ENCODE measurements at places on chromosomes 16 and 17.

- no peak for DNase-seq
These were observed 134.7 kb downstream of the PMP22 start for GRCh38 chr17:15130426-15130825.

DNA sequence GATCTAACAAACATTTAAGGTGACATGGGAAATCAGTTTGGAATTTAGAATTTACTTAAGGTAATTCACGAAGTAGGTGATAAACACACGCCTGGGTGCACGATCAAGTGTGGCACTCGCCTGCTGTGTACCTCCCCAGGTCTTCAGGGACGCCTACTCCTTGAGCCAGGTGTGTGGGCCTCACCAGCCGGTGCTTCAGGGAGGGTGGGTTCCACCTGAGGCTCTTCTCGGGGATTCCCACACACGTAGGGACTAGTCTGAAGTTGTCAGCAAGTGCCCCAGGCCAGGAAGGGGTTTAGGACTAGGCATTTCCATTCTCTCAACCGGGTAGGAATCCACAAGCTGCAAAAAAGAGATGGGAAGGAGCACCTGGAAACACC lies 9.8 kb upstream of the NAT9 start:
- no peak for DNase-seq

GRCh38 chr16:17386229-17386628 lies 84.5 kb downstream of the XYLT1 start:
- DNase-seq, result no peak

DNA sequence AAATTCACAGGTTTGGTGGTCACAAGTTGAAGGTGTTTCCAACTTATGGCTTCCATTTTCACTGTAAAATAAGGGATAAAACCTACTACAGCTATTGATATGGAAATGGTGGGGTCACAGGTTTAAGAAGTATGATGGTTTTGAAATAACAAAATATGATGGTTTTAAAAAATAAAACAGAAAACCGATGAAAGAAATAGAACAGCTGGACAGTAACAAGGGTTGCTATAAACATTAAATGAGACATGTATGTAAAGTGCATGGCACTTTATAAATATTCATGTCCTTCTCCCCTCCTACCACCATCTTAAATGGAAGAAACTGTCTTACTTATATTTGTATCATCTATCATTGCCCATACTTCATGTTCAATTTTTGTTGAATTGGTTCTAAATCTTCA lies 31.3 kb downstream of the ASPA start:
- DNase-seq, result no peak

DNA sequence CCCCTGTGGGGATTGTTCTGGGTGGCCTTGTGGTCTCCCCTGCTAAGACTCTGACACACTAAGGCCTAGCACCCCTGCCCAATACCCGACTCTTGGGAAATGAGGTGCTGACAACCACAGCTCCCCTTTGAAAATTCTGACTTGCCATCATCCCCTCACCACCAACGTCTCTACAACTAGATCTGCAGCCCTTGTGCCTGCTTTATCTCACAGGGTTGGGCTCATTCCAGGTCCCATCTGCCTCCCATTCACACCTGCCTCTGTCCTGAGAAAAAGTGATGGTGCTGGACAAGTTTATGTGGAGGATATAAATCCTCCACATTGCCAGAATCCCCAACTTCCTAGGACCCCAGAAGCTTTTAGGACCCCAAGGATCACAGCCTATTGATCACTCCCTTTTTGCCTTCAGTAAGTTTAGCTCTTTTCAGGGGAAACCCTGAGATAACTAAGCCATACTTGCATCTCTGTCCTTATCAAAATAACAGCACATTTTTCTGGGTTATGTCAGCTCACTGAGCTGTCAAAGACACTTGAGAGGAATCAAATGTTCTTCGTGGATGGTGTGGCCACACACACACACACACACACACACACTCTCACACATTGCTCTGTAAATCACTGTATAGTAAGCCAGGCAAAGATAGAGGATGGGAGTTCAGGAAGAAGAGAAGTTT lies 136.8 kb upstream of the CES5A start:
- no peak for DNase-seq

- no peak for DNase-seq
These were observed 75.5 kb downstream of the RPA1 start for GRCh38 chr17:1905190-1905913.

DNA sequence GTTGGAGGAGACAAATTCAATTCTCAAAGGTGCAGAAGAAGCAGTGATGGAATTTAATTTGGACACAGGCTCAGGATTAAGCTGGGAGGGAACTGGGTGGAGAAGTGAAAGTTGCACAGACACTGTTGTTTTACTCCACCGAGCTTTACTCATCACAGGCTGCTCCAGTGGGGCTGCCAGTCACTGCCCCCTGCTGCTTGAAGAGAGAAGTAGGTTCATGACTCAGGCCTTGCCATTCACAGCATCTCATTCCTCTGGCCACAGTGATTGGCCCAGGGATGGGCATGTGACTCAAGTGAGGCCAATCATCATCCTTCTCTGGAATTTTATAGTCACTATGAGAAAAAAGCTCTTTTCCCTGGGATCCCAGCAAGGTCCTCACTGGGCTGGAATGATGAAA lies 11.8 kb downstream of the GNAO1 start:
- no peak for DNase-seq

DNA sequence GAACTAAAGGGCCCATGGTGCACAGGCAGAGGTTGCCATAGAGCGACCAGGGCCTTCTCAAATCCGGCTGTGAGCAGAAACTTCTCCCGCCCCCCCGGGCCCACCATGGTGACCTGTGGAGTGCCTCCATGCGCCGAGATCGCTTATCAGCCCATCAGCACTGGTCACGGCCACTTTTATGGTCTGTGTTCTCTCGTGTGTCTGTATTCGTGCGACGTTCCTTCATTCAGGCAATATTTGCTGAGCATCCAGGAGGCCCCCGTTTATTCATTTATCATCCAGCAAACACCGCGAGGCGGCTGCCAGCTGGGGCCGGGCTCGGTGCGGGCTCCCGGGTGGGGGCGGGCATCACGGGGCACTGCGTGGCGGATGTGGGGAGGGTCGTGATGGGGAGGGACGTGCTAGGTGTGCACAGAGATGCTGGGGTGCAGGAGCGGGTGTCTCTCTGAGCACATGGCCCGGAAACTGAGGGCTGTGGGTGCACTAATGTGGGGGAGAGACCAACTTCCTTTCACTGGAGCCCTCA lies 88.0 kb upstream of the CBX4 start:
- DNase-seq, result no peak

Measured in stimulated activated CD4-positive, alpha-beta T cell treated with anti-CD3 and anti-CD28 coated beads, Interleukin-12 subunit alpha, Interleukin-12 subunit beta, amount 100 ng/mL, for 24 hours (primary cell).